ENCODE measurements at places on chromosomes 12 and 14. TPM values are rescaled to one million over a fixed set of nuclear protein-coding genes. Genes with fewer than 3 reads are reported as not detected.

The RPS6KL1 gene
- 0.72 TPM for total RNA-seq

The TEX22 gene
- total RNA-seq, result under 0.01 TPM

The CLEC4C gene
- total RNA-seq, result not detected

The TGM1 gene
- 0.56 TPM for total RNA-seq

The CLEC2A gene
- not detected for total RNA-seq

Data from IMR-90 (cell line).